ENCODE measurements at places on chromosomes 6 and 20.

GRCh38 chr6:156848533-156848932 is 71.4 kb downstream of the ARID1B start:
- H3K4me3 ChIP-seq, result no peak overlapping the region
- peaks cover 4% of the 10 kb centered on the region for H3K36me3 ChIP-seq
- no peak overlapping the region for H3K27ac ChIP-seq
- no peak for DNase-seq

- no peak overlapping the region for H3K27ac ChIP-seq
- peak; percentile 24 for DNase-seq
- no peaks in the 10 kb centered on the region for H3K27me3 ChIP-seq
- no peaks in the 10 kb centered on the region for H3K4me1 ChIP-seq
- H3K4me3 ChIP-seq, result no peak overlapping the region
These were observed 90.9 kb downstream of the BMP7 start for GRCh38 chr20:57175397-57176010.

DNA sequence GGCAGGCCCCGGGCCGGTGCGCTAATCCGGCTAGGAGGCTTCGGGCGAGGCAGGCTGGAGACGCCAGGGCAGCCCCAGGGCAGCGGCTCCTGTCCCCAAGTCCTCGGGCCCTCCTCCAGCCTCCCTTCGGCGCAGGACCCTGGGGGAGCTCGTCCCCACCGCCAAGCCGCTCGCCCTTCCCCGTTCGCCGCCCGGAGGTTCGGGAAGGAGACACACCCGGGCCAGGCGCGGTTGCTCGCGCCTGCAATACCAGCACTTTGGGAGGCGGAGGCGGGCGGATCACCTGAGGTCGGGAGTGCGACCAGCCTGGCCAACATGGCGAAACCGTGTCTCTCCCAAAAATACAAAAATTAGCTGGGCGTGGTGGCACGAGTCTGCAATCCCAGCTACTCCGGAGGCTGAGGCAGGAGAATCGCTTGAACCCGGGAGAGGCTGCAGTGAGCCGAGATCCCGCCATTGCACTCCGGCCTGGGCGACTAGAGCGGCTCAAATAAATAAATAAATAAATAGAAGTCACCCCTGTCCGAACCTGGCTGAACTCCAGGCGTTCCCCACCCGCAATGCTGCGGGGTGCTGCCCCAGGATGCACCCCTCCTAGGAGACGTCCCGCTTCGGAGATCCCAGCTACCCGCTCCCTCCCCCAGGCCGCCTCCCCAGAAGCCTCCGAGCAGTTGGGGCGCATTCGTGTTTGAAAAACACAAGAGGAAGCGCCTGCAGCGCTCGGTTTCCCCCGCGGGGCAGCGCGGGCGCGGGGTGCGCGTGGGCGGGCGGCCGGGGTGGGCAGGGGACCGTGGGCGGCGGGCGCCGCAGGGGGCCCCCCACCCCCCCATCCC is 27.5 kb downstream of the SERPINB9 start:
- H3K27ac ChIP-seq, result peak overlapping the region; percentile 80
- H3K4me3 ChIP-seq, result peak overlapping the region; percentile 78
- peaks cover 50% of the 10 kb centered on the region for H3K4me1 ChIP-seq
- no peak for DNase-seq
- H3K27me3 ChIP-seq, result no peaks in the 10 kb centered on the region

GRCh38 chr20:25686081-25687067 is 10.3 kb downstream of the ZNF337 start:
- H3K36me3 ChIP-seq, result peaks cover 33% of the 10 kb centered on the region
- no peak overlapping the region for H3K27ac ChIP-seq
- H3K4me1 ChIP-seq, result peaks cover 9% of the 10 kb centered on the region
- no peaks in the 10 kb centered on the region for H3K27me3 ChIP-seq
- H3K4me3 ChIP-seq, result no peak overlapping the region
- DNase-seq, result no peak

GRCh38 chr6:149440735-149441671 is 40.9 kb downstream of the SUMO4 start:
- H3K36me3 ChIP-seq, result no peaks in the 10 kb centered on the region
- no peak for DNase-seq
- H3K4me3 ChIP-seq, result no peak overlapping the region
- H3K4me1 ChIP-seq, result peaks cover 22% of the 10 kb centered on the region

DNA sequence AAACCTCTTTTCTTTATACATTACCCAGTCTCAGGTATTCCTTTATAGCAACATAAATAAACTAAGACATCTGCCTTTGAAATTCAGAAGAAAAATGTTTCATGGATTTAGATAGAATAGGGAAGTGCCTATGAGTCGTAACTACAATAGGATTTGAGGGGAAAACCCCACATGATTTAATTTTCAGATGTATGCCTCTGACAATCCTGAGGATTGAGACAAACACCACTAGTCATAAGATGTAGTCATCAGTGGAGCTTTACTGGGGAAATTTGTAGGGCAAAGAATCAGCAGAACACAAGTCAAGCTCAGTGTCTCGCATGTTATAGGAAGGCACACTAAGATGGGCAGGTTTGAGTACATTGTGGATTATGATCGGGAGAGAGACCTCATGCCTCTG is 566.4 kb downstream of the BMP2 start:
- H3K27me3 ChIP-seq, result no peaks in the 10 kb centered on the region
- H3K36me3 ChIP-seq, result no peaks in the 10 kb centered on the region
- H3K4me3 ChIP-seq, result no peak overlapping the region
- H3K27ac ChIP-seq, result no peak overlapping the region
- H3K4me1 ChIP-seq, result no peaks in the 10 kb centered on the region
- no peak for DNase-seq

DNA sequence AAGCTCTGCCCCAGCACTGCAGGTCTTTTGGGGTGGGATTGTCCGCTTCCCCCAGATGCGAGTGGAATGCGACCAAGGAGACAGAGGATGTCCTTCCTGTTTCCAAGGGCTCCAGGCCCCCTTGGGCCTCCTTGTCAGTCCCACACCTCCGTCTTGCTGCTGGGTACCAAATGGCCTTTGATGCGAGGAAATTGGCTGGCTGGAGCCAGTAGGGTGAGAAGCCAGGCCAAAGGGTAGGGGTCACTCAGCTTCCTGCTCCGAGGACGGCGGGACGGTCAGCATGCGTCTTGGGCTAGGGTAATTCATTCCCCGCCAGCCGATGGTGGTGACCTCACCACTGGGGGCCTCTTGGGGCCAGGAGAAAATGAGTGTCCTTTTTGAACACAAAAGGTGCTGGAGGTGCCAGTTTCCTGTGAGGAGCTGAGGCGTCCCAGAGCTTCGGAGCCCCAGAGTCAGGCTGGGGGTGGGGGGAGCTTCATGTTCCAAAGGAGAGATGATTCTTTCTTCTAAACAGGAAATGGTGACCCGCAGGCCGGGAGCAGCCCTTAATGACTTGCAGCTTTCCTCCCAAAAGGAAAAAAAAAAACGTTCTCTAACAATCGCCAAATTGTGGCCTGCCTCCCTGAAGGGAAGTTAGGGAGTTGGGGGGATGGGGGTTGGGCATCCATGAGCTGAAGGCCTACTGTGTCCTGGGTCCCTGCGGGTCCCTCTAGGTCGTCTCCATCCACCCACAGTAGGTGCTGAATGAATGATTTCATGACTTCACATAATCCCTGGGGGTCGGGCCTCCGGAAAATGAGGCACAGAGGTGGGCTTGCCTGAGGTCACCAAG is 6.7 kb downstream of the SNAI1 start:
- H3K4me3 ChIP-seq, result no peak overlapping the region
- no peaks in the 10 kb centered on the region for H3K4me1 ChIP-seq
- H3K36me3 ChIP-seq, result no peaks in the 10 kb centered on the region
- H3K27ac ChIP-seq, result no peak overlapping the region
- no peaks in the 10 kb centered on the region for H3K27me3 ChIP-seq
- no peak for DNase-seq

GRCh38 chr6:10989587-10989986 is 54.5 kb downstream of the ELOVL2 start:
- DNase-seq, result no peak
- peaks cover 3% of the 10 kb centered on the region for H3K27me3 ChIP-seq
- no peak overlapping the region for H3K4me3 ChIP-seq

GRCh38 chr6:109447087-109447486 is 6.6 kb downstream of the SMPD2 start:
- no peak overlapping the region for H3K27ac ChIP-seq
- DNase-seq, result no peak
- H3K27me3 ChIP-seq, result no peaks in the 10 kb centered on the region
- H3K36me3 ChIP-seq, result peaks cover 68% of the 10 kb centered on the region

DNA sequence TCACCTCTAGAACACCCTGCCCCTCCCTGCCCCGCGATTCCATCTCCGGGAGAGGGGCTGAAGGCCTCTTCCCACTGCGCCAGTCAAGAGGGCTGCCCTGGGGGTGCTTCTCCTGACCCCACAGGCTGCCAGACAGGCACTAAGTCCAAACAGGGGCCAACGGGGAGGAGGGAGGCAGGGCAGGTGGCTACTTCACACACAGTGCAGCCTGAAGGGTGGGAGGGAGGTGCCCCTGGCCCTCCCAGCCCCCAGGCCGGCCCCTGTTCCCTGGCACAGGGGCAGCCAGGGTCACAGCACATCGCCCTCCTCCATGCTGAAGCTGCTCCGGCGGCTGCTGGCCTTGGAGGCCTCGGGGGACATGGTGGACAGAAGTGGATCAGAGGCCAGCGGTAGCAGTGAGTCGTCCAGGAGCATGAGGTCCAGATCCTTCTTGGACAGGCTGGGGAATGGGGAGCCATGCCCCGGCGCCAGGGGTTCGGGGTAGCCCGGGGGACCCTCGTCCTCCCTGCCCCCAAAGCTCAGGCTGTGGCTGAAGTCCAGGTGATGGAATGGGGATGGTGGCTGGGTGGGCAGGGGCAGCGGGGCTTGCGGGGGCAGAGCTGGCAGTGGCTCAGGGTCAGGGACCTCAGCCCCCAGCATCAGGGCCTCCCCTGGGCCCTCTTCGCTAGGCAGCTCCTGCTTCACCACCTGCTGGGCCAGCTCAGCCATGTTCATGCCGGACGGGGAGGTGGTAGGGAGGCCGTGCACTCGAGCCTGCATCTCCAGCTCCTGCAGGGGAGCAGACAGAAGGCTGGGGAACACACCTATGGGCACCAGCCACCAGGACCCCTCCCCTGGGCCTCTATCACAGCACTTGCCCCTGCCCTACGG is 46.3 kb downstream of the MDFI start:
- no peaks in the 10 kb centered on the region for H3K36me3 ChIP-seq
- H3K4me3 ChIP-seq, result no peak overlapping the region
- H3K27me3 ChIP-seq, result peaks cover 2% of the 10 kb centered on the region
- no peak for DNase-seq
- peaks cover 3% of the 10 kb centered on the region for H3K4me1 ChIP-seq

DNA sequence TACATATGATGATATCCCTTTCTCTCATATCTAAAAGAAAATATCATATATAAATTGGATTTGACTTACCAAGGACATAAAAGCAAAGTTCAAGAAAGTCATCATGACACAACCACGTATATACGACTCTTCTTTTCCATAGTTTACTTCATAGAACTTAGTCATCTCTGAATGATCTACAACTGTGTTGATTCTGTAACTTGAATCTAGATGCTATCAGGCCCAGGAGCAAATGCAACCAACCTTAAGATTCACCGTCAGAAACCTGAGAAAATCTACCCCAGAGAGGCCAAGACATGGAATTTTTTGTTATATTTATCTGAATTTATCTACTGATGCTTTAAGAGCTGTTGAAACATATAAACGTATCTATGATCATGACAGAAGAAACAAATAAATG is 165.6 kb downstream of the PDE10A start:
- no peak overlapping the region for H3K4me3 ChIP-seq
- DNase-seq, result no peak
- no peaks in the 10 kb centered on the region for H3K4me1 ChIP-seq
- peaks cover 2% of the 10 kb centered on the region for H3K27me3 ChIP-seq
- no peak overlapping the region for H3K27ac ChIP-seq

All from T-helper 2 cell treated with Interferon-gamma antibody and Interleukin-4, amounts not matched to agents 5 μg/mL and 100 μg/mL, for 36 hours (primary cell).